ENCODE measurements at places on chromosomes 7 and 10.
A peak's percentile ranks its signal among the peaks of the same experiment; 100 is the strongest.

- DNase-seq, result no peak
Observed at GRCh38 chr10:85995791-85996190, 370.8 kb downstream of the GRID1 start.

DNA sequence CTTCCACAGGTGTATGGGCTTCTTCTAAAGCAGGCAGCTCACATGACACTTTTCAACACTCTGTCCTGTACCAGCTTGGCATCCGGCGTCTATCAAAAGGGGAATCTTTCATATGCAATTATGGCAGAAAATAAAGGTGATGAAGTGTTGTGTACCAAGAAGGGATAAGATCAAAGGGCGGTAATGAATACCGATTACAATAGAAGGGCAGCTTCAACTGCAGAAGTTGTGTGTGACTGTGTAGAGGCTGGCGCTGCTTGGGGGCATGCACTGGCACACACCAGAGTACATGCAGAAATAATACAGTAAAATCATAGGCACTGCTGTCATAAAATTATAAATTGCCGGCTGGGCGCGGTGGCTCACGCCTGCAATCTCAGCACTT, 744.7 kb downstream of the LRMDA start:
- DNase-seq, result no peak

- DNase-seq, result no peak
Observed at GRCh38 chr7:121279822-121280221, 49.0 kb upstream of the WNT16 start.

DNA sequence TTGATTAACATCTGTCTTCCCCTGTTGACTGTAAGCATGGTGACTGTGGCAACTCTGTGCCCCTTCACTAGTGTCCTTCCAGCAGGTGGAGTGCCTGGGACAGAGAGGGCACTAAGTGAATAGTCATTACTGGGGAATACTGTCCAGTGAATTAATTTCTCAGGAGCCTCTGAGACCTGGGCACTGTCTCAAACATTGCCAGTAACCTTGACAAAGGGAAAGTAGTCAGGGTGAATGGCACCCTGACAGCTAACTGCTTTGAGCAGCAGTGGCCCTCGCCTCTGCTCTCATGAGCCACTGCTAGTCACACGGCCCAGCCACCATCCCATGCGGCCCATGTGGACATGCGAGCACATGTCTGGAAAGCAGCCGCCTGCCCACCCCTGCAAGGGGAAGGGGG, 13.1 kb upstream of the GRB10 start:
- DNase-seq, result no peak

- DNase-seq, result no peak
Observed at GRCh38 chr10:69464801-69465401, 13.6 kb downstream of the TSPAN15 start.

- DNase-seq, result no peak
Observed at GRCh38 chr10:29301359-29301910, 12.6 kb downstream of the LYZL1 start.

DNA sequence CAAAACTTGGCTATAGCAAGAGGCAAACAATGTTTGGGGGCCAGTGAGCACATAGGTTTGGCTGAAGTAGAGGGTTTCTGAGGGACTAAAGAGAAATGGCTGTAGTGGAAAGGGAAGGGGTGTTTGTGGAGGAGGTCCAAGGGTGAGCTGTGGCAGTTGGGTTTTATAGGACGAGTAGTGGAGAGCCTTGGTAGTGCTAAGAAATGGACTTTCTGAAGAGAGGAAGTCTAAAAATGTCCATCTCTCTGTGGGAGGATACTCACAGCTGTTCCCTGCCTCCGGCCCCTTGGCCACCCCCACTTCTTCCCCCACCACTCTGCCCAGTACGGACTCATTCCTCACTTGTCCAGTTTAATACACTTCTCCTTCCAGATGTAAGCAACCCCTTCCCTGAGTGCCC, 64.3 kb downstream of the ZNF22 start:
- DNase-seq, result no peak

DNA sequence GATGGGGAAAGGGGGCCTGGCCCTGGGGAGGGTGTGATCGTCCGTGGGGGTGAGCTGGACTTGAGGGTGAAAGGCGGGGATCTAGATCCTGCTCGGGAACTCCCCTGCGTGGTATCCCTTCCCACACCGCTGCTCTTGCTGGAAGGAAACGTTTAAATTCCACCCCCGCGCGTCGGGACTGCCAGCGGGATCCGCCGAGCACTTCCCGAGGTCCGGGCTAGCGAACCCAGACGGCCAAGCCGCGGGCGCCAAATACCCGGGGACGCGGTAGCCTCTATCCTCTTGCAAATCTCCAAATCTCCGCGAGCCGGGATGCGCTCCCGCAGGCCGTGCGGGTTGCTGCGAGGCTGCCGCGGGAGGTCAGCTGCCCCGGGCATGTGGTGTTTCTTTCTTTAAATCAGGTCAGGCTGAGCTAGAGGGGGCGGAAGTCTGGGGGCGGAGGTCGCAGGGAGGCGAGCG, 904 bp downstream of the NPTX2 start:
- no peak for DNase-seq

GRCh38 chr10:78540355-78541076, 506.9 kb downstream of the RPS24 start:
- no peak for DNase-seq

- DNase-seq, result no peak
Observed at GRCh38 chr10:132859084-132859855, 73.3 kb upstream of the NKX6-2 start.

GRCh38 chr7:29971566-29972314, 17.9 kb downstream of the SCRN1 start:
- DNase-seq, result no peak

DNA sequence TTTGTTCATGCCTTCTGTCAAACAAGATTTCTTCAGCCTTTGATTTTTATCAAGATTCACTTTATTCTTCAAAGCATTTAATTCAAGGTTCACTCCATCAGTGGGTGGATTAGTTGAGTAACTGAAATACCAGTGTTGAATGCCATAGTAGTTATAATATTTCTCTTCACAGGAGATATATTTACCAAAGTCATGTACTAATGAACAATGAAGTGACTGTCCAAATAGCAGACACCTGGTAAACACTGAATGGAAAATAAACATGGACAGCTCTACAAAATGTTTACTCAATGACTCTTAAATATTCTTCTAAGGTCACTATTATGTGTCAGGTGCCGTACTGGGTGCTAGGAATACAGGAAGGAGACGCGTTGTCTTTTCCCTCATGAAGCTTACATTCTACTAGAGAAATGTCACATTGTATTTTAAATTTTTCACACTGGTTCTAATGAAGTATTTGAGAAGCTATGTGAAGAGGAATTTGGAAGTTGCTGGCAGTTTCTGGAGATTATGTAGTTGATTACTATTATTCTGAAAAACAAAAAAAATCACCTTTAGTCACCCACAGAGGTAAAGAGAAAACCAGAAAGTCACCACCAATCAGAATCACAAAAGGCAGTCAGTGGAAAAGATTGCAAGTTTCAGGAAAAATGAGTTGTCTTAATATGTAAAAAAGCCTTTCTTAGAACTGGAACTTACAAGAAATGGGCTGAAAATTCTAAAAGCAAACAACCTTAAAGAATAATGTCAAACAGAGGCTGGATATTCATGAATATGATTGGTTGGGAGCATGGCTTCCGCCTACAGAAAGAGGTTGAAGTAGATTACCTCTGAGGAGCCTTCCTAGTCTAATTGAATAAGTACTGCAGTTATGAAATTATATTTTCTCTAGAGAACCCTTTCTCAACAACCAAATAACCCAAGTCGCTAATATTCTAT, 84.5 kb downstream of the RTKN2 start:
- DNase-seq, result no peak

- no peak for DNase-seq
Observed at GRCh38 chr7:79421751-79422150, 31.7 kb downstream of the MAGI2 start.

DNA sequence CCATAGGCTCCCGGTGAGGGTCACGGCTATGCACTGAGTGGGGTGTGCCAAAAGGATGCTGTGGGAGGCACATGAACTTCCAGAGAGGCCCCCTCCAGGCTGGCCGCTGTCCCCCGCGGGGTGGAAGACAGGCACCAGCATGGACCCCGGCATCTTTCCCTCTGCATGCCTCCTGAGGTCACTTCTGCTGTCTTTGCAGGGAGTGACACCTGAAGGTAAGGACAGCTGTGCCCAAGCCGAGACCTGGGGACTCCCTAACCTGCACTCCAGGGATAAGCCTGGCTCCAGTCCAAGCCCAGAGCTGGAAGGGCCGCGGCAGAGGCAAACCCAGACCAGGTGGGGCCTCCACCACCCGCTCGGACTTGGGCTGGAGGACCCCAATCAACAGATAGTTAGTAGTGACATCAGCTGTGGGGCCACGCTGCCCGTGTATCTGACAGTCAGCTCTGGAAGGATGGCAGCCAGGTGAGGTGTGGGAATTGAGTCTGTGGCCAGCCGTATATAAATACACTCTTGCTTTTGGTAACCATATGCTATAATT, 340.7 kb upstream of the MKI67 start:
- DNase-seq, result no peak

- DNase-seq, result no peak
Observed at GRCh38 chr10:119131512-119132240, 27.8 kb downstream of the DENND10 start.

GRCh38 chr7:4715410-4715776, 33.3 kb downstream of the FOXK1 start:
- DNase-seq, result no peak

- DNase-seq, result no peak
Observed at GRCh38 chr10:71357792-71358265, 38.8 kb downstream of the SLC29A3 start.

GRCh38 chr7:130397051-130397757, 16.9 kb downstream of the CPA1 start:
- no peak for DNase-seq

- no peak for DNase-seq
Observed at GRCh38 chr7:88399036-88399435, 92.3 kb upstream of the STEAP4 start.

DNA sequence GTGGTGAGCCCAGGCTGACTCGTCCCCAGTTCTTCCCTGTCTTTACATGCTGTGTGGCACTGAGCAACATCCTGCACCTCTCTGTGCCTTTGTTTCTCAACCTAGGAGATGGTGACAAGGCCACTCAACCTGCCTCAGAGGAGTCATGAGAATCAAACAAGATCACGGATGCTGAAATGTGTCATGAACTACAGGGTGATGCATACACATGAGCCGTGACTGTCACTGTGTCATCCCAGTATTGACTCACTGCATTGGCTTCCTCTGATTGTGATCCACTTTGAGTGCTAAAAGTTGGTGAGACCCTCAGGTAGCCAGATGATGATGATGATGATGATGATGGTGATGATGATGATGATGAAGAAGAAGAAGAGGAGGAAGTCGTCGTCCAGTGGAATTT, 11.5 kb downstream of the C10orf71 start:
- no peak for DNase-seq

DNA sequence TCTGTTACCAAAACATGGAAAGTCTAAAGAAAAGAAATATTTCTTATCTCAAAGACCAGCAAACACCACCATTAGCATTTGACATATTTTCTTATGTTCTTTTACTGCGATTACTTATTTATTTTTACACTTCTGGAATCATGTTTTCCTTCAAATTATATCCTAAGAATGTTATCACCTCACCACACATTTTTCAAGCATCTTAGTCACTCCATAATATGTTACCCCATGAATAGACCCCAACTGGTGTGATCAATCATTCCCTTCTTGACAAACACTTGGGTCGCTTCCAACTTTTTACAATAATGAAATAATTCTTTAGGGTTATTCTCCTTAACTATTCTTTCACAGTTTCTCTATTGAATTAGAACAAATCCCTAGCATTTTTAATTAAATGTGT, 67.4 kb downstream of the AMPH start:
- DNase-seq, result no peak

- DNase-seq, result no peak
Observed at GRCh38 chr10:49037187-49037586, 78.1 kb downstream of the VSTM4 start.

- no peak for DNase-seq
Observed at GRCh38 chr10:60910543-60910942, 33.4 kb downstream of the RHOBTB1 start.

GRCh38 chr7:81604075-81604807, 165.6 kb downstream of the HGF start:
- no peak for DNase-seq

GRCh38 chr10:47406870-47407691, 23.0 kb upstream of the ZNF488 start:
- peak; percentile 62 for DNase-seq

DNA sequence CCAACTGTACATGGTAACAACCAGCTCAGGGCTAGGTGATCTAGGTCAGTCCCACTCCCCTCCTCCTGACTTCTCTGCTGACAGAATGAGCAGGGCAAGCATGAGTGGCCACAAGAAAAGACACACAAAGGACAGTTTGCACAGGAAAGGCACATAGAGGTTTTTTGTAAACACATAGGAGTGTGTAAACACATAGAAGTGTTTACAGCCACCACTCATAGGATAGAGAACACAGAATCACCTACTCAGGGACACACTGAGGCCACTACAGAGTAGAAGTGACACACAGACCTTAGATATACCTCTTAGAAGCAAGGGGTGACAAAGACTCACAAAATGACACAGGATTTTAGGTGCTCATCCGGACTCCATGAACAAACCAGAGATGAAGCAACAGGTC, 19.0 kb downstream of the NUDCD3 start:
- DNase-seq, result no peak

DNA sequence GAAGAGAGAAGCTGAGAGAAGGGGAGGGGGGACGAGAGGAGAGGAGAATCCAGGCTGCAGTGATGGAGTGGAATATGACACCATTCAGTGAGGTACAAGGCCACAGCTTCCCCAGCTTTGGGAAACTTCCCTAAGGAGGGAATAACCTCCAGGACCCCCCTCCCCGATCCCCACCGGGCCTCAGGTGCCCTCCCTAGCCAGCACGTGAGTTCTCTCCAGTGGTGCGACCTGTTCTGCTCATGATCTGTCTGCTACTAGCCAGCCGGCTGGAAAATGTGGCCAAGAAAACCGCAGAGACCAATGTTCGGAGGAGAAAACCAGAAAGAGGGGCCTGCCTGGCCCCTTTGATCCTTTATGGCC, 39.9 kb upstream of the AGK start:
- no peak for DNase-seq

- no peak for DNase-seq
Observed at GRCh38 chr7:8605221-8605620, 171.8 kb downstream of the NXPH1 start.

GRCh38 chr7:105790996-105791395, 85.4 kb downstream of the ATXN7L1 start:
- no peak for DNase-seq

DNA sequence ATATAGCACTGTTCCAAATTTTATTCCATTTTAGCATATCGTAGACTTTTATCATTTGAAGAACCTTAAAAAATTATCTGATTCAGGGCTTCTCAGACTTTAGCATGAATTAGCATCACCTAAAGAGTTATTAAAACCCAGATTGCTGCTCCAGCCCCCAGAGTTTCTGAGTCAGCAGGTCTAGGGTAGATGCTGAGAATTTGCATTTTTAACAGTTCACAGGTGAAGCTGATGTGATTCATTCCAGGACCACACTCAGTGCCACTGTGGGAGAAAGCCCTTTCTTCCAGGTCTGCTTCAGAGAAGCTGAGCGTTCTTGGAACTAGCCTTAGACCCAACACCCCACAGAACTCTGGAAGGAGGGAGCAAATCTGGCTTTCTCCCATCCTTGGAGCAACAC, 174.1 kb upstream of the YAE1 start:
- DNase-seq, result no peak
